Gastroesophageal sphincter (tissue), 4 donors: ENCODE measurements at places on chromosomes 13 and 19.
A peak's percentile ranks its signal among the peaks of the same experiment; 100 is the strongest.

DNA sequence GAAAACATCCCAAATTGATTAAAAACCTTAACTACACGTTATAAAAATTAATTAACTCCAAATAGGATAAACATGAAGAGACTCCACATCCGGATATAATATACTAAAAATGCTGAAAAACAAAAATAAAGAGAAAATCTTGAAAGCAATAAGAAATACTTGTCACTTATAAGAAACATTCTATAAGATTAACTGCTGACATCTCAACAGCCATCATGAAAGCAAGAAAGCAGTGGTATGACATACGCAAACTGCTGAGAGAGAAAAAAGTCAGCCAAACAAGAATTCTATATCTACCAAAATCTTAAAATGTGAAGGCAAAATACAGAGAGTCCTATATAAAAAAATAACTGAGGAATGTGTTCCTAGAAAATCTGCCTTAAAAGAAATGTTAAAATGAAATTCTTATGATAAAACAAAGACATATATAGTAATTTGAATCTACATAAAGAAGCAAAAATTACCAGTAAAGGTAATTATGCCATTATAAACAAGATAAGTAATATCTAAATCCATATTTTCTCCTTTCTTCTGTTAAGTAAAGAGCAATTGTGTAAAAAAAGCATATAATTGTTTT is 1851.1 kb downstream of the PCDH9 start:
- ATAC-seq, result no peak

DNA sequence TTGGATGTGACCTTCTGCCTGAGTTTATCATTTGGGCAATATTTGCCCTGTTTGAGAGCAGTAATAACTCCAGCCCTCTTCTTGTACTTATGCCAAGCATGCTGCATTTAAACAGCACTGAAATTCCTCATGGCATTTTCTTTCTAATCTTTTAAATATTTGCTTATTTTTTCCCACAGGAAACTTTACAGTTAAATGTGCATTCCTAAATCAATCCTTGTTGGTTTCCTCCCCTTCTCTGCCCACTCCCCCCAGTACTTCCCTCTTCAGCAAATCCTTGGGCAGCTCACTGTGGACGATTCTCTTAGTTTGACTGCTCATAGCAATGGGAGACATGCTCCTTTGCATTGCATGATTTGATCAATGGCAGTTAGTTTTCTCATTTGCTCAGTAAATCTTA is 68.7 kb downstream of the RAP2A start:
- ATAC-seq, result no peak

GRCh38 chr13:42279080-42279479 is 7.1 kb downstream of the AKAP11 start:
- ATAC-seq, result no peak

- no peak for ATAC-seq
Measured at GRCh38 chr13:21443171-21443570, 15.9 kb downstream of the ZDHHC20 start.

- no peak for ATAC-seq
Measured at GRCh38 chr13:35826626-35827254, 304.4 kb downstream of the DCLK1 start.

DNA sequence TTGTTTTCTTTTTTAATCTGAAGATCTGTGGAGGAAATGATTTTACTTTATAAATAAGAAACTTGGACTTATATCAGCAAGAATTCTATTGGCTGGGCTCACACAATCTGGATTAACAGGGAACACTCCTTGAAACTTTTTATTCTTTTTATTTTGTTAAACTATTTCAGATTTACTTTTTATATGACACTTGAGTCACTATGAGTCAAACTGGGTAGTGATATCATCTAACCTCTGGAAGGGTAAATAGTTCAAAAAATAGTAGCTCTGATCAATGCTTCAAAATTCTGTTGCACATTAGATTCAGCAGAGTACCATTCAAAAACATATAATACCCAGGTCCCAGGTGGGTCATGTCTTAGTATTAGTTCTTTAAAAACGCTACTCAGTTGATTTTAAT is 55.1 kb upstream of the NBEA start:
- no peak for ATAC-seq

- no peak for ATAC-seq
Measured at GRCh38 chr13:35388441-35389355, 87.8 kb downstream of the MAB21L1 start.

- ATAC-seq, result no peak
Measured at GRCh38 chr13:35349673-35350278, 126.7 kb downstream of the MAB21L1 start.

DNA sequence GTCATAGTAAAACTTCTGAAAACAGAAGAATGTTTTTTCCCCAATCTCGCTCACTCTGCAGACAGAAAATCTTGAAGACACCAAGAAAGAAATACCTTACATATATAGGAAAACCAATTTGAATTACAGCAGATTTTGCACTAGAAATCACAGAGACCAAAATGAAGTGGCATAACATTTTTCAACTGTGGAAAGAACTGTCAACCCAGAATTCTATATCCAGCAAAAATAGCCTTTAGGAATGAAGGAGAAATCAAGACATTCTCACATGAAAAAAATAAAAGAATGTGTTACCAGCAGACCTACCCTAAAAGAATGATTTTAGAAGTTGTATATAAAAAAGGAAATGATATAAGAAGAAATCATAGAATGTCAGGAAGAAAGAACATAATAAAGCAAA is 28.7 kb downstream of the CCDC122 start:
- no peak for ATAC-seq

DNA sequence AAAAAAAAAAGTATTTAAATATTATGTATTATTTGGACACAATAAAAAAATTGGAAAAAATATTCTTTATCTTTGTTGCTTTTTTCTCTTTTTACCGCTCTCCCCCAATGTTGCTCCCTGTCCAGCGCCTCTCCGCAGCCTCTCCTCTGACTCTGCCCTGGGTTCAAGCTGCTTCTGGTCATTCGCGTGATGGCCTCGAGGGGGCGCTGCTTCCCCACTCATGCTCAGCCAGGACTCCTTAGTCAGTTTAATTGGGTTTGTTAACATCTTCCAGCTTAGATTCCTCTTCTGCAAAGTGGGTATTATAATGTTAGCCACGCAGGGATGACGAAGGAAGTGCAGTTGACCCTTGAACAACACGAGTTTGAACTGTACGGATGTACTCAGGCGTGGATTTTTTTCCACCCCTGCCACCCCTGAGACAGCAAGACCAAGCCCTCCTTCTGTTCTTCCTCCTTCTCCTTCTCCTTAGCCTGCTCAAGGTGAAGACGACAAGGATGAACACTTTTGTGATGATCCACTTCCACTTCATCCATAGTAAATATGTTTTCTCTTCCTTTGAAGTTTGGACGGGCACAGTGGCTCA is 4.9 kb upstream of the NWD1 start:
- peak; percentile 48 for ATAC-seq

DNA sequence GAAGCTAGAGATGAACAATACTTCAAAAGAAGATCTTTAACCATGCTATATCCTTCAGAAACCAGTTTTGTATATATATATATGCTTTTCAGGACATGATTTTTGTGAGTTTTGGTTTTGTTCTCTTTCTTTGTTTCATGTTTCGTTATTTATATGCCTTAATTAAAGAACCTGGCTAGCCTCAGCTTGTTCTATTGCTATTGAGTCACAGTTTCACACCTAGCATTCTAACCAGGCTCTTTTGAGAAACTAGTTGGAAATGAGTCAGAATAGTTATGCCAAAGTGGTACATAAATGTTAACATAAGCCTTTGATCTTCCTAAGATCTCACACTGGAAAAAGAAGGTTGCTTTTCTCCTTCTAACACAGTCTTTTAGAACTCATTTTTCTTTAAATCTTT is 1925.2 kb downstream of the OLFM4 start:
- no peak for ATAC-seq

DNA sequence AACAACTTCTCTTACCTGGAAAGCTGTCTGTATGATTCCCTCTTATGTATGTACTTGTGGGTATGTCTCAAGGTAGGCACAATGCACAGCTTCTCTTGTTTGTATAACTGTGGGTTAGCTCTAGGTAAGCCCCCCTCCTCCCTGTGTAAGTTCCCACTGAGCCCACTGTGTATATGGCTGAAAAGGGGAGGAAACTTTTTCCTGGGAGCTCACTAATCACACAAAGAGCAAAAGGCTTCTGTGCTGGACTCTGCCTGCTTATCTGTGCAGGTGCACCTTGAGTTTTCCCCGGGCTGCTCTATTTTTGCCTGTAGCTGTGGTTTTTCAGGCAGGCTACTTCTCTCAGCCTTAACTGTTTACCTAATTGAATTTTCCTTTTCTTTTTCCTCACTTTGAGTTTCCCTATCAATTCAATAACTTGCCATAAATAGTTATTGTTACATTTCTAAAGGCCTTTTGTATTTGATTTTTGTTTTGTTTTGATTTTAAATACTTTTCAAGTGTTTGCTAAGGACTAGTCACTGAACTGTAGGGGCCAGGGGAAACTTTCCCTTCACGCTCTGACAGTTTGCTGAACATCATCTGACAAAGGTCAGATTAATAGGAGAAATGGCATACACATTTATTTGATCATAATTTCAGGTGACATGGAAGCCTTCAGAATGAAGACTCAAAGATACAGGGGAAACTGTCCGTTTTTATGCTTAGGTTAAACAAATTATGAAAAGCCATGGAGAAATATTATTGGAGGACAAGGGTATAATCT is 423.5 kb upstream of the ATXN8OS start:
- no peak for ATAC-seq

DNA sequence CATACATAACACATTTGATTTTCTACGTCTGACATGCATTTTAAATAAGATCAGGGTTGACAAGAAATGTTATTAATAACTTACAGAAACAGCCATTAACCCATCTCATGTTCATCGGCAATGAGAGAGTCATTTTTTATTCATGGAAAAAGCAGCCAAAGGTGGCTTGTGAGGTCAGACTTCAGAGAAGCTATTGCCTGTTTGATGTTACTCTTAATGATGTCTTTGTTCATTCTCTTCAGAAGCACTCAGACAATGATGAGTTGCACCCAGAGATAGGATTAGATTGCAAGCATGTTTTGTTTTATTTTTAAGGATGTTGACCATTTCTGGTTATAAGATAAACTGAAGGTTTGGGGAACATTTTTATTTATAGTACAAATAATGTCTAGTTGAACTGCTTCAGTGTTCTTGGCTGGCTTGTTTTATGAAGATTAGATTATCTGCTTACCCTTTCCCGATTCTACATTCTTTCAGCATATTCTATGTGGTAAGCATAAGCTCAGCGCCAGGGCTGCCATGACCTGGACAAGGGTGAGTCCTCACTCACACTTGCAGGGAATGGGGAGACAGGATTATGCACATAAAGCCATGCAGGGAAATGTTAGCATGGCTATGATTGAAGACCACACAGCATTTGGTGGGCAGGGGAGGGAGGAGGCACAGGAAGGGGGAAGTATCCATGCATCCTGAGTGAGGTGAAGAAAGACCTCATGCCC is 288.1 kb downstream of the MTUS2 start:
- no peak for ATAC-seq

DNA sequence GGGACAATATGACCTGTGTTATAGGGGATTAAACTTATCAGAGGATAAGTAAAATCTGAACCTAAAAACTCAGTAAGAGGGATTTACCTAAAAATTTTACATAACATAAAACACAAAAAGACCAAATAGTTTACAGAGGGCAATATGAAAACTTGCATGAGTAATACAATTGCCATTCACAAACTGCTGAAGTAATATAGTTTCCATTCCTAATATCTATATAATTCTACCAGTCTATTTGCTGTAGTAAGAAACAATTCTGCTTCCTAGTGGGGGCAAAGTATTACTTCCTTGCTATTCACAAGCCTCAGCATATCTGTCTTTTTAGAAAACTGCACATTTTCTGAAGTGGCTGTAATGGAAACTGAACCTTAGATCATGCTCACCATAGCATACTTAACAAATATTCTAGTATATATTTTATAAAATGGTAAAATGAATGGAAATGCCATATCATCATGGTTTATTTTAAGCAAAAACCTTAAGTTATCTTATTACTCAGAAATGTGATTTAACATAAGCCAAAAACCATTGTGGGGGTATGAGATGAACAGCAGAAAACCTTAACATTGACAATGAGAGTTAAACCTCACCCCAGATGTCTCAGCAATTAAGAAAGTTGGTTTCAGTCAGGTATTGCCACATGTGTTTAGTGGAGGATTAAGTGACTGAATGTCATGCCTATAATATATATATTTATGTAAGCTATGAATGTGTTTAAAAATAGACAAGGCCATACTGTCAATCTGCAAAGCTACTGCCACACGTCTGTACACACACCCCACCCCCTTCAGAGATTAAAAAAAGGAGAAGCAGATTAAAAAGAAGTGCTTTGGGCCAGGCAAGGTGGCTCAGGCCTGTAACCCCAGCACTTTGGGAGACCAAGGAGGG is 136.8 kb downstream of the MIPEP start:
- ATAC-seq, result no peak

DNA sequence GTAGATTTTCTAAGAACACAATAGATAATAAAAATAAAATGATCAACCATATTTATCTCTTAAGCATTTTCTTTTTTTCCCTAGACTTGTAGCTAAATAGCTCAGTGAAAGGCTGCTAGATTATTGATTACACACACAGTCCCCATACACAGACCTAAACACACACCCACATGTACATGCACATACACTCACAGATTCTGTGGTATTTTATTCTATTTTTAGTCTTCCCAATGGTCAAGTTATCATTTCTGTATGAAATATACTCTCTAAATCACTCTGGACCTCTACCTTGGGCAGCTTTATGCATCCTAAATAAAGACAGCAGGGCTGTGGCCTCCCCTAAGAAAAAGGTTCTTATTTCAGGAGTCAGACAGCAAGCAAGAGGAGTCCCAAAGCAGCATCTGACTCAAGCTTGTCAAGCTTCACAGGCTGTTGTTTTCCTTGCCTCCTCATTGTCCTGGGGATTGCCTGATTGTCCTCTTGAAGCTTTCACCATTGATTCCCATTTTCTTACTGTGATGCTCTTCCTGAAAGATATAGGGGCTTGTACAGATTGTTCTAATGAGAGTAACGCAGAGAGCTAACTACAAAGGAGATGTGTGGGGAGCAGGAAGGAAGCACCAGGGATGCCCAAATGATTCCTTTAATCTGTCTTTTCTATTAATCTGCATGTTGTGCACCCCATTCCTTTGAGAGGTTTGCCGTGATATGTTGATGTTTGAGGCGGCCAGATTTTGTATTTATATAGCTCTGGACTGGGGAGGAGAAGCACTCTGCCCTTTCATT is 986.5 kb downstream of the PCDH17 start:
- no peak for ATAC-seq

DNA sequence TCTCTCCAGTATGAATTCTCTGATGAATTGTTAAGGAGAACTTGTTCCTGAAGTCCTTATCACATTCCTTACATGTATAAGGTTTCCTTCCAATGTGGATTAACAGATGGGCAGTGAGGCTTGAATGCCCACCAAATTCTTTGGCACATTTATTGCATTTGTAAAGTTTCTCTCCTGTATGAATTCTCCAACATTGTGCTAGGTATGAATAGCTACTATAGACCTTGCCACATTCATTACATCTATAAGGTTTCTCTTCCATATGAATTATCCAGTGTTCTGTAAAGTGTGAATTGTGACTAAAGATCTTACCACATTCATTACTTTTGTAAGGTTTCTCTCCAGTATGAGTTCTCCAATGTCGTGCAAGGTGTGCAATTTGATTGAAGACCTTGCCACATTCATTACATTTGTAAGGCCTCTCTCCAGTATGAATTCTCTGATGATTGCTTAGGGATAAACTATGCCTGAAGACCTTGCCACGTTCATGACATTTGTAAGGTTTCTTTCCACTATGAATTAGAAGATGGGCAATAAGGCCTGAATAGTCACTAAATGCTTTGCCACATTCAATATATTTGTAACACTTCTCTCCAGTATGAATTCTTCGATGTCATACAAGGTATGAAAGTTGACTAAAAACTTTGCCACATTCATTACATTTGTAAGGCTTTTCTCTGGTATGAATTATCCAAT is 20.4 kb downstream of the ZNF578 start:
- ATAC-seq, result no peak
